ENCODE measurements at places on chromosomes 5 and 9.

DNA sequence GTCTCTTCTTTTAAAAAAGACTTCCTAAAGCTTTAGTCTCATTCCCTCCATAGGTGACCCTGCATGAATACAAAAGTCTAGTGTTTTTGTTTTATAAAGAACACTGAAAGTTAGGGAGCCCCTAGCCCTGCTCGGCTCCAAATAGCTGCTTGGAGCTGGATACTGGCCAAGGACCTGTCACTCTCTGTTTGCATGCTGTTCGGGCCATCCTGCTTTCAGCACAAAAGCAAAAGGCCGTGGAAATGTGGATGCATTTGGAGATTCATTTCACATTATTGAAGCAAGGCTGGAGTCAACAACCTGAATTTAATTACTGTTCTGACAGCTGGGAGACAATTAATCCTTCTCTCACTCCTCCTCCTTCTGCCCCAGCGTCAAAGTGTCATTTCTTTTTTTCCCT, 151.7 kb upstream of the NMUR2 start:
- no peak for DNase-seq

- DNase-seq, result no peak
These were observed 319.1 kb downstream of the NTRK2 start for GRCh38 chr9:84988621-84989020.

DNA sequence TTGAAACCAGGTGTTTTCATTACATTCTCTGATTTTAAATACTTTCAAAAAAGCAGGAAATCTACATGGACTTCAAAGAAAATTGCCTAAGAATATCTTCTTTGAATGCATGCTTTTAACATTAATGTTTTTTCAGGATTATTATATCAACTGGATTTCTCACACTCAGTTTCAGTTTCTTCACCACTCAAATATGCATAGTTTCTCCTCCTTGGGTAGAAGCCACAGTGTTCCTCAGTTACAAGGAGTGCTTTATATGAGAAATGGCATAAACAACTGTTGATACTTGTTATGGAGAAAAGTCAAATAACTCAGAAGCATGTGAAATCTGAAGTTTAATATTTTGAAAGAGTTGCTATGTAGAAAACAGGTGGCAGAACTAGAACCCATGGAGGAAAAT, 196.9 kb downstream of the DMRTA1 start:
- DNase-seq, result no peak

DNA sequence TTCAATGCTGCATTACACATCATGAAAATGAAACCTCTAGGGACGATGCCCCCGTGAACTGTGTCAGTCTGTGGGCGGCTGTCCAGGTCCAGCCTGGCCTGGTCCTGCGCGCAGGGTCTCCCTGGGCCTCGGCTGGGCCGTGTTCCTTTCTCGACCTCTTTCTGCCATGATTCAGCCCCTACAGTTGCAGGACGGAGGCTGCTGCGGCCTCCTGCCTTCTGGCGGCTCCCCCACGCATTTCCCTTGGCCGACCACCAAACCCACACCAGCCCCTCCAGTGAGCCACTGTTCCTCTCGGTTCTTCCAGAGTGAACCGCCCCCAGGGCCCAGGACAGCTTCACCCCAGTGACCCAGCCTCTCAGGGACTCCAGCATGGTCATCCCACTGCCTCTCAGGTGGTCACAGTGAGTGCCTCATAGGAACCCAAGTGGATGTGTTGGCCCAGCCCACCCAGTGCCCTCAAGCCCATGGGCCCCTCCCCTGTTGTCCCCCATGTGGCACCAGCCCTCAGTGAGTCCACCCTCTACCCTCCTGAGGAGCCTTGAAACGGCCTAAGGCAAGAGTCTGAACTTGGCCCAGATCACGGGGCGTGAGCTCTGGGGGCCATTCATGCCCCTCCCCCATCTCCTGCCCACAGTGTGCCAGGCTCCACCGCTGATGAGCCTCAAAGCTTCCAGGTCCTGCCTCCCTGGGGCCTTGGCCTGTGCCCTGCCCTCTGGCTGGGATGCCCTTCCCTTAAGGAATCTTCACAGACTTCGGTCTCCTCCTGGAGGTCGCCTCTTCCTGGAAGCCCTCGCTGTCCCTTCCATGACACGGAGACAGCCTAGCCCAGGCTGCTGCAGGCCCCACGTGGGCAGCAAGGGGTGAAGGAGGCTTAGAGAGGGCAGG, 10.0 kb upstream of the CLIC3 start:
- DNase-seq, result no peak

DNA sequence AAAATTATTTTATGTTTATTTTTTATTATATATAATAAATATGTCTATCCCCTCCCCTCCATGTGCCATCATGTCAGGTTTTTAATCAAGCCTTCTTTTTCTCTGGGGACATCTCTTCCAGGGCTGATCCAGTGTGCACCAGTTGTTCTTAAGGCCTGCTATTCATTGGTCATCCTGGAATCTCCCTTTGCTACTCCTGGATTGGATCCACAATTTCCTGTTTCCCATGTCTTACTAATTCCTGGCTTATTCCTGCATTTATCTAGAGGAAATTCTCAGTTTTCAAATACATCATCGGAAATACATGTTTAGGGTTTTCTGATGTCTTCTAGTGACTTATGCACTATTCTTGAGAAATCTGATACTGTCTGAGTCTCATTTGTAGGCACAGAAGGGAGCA, 56.8 kb downstream of the ANGPTL2 start:
- DNase-seq, result no peak

DNA sequence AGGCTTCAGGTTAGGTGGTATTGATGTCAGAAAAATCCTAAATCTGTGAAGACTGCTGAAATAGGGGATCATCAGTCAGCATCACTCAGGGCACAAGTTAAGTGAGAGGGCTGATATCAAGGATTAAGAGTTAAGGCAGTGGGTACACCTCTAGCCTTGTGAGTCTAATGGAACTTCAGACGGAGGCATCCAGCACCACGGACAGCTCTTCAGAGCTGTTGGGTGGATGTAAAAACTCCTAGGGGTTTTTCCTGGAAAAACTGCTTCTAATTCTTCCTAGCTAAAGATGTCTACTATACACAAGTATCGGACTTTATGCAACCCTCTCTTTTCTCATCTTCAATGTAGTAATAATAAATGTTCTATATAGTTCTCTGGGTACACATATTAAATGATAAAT, 165.9 kb downstream of the SH3GL2 start:
- no peak for DNase-seq

GRCh38 chr9:89739511-89739910, 134.7 kb downstream of the GADD45G start:
- no peak for DNase-seq

GRCh38 chr5:77498952-77499351, 6.8 kb upstream of the WDR41 start:
- DNase-seq, result no peak

- peak; percentile 82 for DNase-seq
These were observed 91.3 kb upstream of the OTULINL start for GRCh38 chr5:14490309-14490711.

GRCh38 chr5:172732201-172732865, 38.7 kb downstream of the DUSP1 start:
- peak; percentile 49 for DNase-seq

DNA sequence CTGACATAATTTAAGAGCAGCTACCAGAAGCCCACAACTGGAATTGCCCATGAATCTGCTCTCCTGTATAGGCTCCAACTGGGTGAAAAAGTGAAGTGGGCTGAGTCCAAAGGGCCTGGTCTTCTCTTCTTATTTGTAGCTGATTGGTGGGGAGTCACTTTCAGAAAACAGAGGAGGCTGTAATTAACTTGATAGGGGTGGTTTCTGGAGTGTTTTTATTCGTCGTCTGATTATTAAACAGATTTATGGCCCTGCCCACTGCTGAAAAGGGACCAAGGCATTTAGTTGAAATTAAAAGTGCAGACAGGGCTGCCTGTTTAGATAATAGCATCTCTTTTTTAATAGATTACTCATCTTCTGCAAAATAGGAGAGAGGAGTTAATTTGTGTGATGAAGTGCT, 81.0 kb upstream of the SAP30L start:
- no peak for DNase-seq

Measured in posterior cingulate gyrus (tissue), 11 donors.